Aortic smooth muscle cell (primary cell): ENCODE measurements at places on chromosomes 2 and 18. TPM values are rescaled to one million over a fixed set of nuclear protein-coding genes. Genes with fewer than 3 reads are reported as not detected.

UGT1A4 gene
- total RNA-seq, result not detected in 2 replicates

PRKAG3 gene
- total RNA-seq, result 0.40 and 1.9 TPM in 2 replicates

RBM43 gene
- total RNA-seq, result 5.9 and 8.0 TPM in 2 replicates

FNDC4 gene
- 87.1 and 98.2 TPM in 2 replicates for total RNA-seq

MSH6 gene
- 44.8 and 47.8 TPM in 2 replicates for total RNA-seq

AQP12B gene
- total RNA-seq, result not detected in 2 replicates

TUBA3D gene
- not detected in 2 replicates for total RNA-seq

ATP8B1 gene
- total RNA-seq, result 124 and 210 TPM in 2 replicates

SKOR2 gene
- not detected in 2 replicates for total RNA-seq

AGAP1 gene
- total RNA-seq, result 7.9 and 8.0 TPM in 2 replicates

RMDN2 gene
- 6.8 and 8.5 TPM in 2 replicates for total RNA-seq

POTEC gene
- not detected in 2 replicates for total RNA-seq

ALPG gene
- not detected in 2 replicates for total RNA-seq

LHCGR gene
- not detected in 2 replicates for total RNA-seq

PRLH gene
- not detected in 2 replicates for total RNA-seq

CYP27A1 gene
- total RNA-seq, result 13.5 and 18.1 TPM in 2 replicates

CASP10 gene
- total RNA-seq, result 7.6 and 8.7 TPM in 2 replicates

ASNSD1 gene
- total RNA-seq, result 60.2 and 65.7 TPM in 2 replicates

ATOH8 gene
- total RNA-seq, result 66.5 and 80.3 TPM in 2 replicates

RTP5 gene
- total RNA-seq, result not detected in 2 replicates

NETO1 gene
- not detected in 2 replicates for total RNA-seq

SOWAHC gene
- total RNA-seq, result 16.9 and 18.4 TPM in 2 replicates

OSR1 gene
- total RNA-seq, result 62.4 and 120 TPM in 2 replicates

NPHP1 gene
- total RNA-seq, result 6.9 and 9.0 TPM in 2 replicates
